ENCODE measurements at places on chromosomes 2 and 18.

- DNase-seq, result no peak
Measured at GRCh38 chr2:47072728-47073191, 82.3 kb downstream of the STPG4 start.

DNA sequence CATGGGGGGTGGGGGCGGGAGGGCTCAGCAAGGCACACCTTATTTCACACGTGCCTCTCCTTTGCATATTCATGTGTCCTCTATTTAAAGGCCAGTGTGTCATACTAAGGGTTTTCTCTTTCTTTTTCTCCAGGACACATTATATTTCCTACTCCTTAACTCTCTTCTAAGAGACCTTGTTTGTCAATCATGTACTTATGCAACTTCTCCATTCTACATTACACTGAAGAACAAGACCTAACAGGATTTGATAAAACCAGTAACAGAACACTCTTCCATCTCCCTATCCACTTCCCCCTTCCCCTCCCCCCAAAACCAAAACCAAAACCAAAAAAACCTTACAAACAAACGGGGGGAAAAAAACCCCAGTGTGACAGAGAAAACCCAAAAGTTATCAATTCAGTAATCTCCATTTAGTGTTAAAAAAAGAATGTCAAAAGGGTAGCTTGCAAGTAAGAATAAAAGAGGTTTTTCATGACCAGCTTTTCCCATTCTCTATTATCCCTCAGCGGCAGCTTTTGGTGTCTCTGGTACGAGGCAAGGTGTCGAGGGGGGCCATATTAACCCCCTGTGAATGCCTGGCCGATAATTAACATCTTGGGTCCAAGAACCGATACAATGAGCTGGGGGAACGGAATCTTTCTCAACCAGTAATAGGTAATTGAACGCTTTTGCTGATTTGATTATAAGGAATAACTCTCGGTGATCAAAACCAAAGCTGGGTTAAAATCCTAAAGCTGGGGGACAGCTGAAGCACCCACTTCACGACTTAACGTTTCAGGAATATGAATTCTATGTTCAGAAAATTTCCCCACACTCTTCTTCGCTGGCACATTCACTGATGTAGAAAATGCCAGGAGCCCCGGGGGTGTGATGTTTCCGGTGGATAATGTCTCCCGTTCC, 191.0 kb upstream of the TCF4 start:
- DNase-seq, result peak; percentile 50

DNA sequence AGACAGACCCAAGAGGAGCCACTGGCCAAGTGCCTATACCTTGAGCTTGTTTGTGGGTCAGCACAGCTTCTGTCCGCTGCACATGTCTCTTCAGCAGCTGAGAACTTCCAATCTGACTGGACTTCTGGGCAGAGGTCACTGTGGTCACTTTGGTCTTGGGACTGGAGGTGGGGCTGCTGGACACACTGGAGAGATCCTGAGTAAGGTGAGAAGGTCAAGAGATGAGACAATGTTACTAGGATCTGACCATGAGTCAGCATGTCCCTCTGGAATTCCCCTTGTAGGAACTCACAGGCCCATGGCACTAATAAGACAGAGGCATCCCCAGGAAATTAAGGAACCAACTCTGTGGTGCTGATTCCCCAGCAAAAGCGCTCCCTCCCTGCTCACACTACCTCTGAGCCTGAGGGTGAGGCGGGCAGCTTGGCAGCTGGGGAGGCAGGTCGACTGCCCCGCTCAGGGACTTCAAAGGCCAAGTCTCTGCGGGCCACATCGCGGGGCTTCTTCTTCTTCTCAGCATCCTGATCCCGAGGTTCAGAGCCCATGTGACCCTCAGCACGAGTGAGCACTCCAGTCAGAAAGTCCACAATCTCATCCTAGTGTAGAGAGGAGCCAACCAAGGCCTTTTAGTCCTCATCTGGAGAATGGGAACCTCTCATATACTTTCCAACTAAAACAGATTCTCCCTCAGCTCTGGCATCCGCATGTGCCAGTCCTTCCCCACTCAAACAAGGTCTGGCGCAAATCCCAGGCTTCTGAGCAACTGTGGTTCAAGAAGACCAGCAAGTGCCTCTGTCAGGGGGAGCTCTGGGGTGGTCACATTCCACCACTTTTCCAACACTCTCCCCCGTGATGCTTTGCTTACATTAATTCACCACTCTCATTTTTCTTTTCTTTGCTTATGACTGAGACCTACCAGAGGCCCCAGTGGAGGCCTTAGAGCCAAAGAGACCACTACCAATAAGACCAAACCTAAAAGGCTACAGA, 29.4 kb downstream of the KANSL3 start:
- DNase-seq, result peak; percentile 33

GRCh38 chr18:12411456-12411855, 3.7 kb downstream of the PRELID3A start:
- DNase-seq, result no peak

DNA sequence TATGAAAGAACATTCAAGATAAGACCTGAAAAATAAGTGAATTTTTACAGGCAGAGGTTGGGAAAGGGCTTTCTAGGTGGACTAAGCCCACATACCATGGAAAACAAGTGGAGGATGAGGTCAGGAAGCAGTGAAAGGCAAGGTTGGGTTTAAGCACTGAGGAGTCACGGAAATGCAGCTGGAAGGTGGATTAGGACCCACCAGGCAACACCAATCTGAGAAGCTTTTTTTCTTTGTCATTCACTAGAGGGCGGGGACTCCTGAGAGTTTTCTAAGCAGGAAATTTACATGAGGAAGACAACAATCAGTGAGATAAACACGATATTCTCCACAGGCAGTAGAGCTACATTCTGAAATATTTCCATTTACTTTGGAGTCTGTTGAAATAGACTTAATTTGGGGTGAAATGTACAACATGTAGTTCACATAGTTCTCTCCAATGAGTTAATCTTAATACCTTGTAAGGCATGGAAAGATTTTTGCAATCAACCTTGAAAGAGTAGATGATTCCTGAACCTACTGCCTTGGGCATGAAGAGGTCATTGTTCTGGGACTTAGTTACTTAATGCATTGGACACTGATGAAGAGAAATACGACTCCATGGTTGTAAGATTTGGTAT, 40.7 kb downstream of the VIT start:
- DNase-seq, result no peak

GRCh38 chr18:30903566-30903965, 139.0 kb downstream of the DSC3 start:
- DNase-seq, result no peak

- peak; percentile 83 for DNase-seq
Measured at GRCh38 chr2:86035883-86036668, 69.6 kb downstream of the POLR1A start.

DNA sequence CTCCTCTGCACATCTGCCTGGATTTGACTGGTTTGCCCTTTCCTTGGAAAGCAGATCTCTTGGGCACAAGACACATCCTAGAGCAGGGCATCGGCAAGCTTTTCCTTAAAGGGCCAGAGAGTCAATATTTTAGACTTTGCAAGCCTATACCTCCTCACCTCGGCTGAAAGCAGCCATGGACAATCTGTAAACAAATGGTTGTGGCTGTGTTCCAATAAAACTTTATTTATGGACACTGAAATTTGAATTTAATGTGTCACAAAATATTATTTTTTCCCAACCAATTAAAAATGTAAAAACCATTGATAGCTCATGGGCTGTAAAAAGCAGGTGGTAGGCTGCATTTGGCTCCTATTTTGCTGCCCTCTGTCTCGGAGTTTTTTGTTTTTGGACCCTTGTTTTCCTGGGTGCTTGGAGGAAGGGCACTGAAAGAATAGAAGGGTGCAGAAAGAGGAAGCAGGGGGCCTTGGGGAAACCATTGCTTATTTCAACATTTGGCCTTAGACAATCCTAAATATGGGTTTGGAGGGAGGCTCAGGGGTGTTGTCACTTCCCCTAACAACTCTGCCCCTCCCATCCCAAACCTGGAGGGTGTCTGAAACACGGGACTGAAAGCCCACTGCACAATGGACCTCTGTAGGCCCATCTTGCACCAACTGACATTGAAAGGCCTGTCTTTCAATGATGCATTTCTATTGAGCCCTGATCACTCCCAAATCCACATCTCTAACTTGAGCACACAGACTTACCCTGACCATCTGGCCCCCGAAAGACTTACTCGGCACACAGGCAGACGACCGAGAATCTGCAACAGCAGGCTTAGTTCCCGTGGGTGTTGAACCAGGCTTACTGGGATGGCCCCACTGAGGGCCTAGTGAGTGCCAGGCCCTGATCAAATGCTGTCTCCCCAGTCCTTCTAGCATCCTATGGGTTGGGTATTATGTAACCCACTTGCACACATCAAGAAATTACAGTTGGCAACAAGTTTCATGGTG, 7.1 kb upstream of the ZFP36L2 start:
- DNase-seq, result no peak

DNA sequence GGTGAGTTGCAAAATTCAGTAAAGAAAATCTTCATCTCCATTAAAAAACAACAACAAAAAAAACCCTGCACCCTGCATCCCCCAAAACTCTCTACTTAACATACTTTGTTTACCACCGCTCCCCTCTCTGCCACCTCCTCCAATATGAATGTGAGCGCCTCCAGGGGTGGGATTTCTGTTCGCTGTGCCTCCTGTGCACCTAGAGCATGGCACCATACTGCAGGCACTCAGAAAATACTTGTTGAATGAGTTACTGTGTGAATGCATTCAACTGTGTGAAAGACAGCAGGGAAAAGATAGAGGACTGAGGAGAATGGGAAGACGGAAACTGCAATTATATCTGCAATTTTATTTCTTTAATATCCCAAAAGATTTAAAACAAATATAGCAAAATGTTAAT, 4.5 kb downstream of the CEBPZ start:
- no peak for DNase-seq

DNA sequence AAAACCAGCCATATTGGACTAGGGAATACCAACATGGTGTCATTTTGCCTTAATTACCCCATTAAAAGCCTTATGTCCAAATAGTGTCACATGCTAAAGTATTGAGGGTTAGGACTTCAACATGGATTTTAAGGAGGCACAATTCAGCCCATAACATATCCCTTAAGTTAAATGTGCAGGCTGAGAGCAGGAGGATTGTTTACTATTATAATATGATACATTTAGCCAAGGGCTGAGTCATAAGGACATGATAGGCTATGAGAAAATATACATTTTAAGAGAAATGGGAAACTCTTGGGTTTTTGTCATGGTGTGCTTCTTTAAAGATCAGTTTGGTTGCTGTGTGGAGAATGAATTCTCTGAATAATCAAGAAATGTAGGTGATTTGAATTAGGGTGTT, 136.8 kb downstream of the RDH14 start:
- DNase-seq, result no peak

DNA sequence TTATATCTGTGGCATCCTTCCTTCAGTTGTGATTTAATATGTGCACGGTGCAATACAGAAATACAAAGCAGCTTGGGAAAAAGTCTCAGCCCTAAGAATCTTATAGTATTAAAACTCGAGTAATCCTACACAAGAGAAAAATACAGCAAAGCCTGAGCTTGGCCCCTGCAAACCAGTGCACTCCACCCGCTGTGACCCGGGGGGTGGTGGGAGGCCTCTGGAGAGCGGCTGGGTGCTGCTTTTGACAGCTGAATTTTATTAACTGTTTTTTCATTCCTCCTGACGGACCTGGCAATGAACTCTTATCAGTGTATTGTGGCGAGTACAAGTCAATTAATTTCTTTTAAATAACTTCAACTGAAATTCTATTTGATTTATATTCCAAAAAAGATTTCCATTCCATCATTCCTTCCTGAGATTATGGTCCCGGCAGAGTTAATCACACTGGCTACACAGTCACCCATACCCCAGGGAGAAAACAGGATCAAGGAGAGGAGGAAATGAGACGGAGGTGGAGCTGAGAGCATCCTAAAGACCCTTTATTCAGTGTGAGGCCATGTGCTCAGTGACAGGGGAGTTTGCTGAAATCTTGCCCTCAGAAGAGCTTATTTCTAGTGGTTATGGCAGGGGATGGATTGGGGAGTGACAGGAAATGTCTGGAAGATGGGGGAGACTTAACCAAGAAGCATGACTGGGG, 124.8 kb downstream of the KLHL29 start:
- DNase-seq, result no peak

GRCh38 chr2:222433332-222434173, 9.2 kb downstream of the SGPP2 start:
- DNase-seq, result no peak

- DNase-seq, result peak; percentile 13
Measured at GRCh38 chr2:198641161-198641560, 816.6 kb downstream of the SATB2 start.
